ENCODE measurements at places on chromosomes 16 and 17.
A peak's percentile ranks its signal among the peaks of the same experiment; 100 is the strongest.

DNA sequence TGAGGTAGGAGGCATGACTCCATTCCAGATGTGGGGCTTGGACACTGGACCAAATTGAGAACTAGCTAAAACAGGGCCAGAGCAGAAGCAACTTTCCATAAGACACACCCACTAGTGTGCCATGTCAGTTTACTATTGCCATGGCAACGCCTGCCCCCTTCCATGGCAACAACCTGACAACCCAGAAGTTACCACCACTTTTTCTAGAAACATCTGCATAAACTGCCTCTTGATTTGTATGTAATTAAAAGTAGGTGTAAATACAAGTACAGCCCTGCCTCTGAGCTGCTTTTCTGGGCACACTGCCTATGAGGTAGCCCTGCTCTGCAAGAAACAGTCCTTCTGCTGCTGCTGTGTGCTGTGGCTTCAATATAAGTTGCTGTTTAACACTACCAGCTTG, 19.5 kb upstream of the SCNN1B start:
- no peak for DNase-seq

- DNase-seq, result no peak
Measured at GRCh38 chr17:6498356-6498755, 54.1 kb downstream of the PIMREG start.

DNA sequence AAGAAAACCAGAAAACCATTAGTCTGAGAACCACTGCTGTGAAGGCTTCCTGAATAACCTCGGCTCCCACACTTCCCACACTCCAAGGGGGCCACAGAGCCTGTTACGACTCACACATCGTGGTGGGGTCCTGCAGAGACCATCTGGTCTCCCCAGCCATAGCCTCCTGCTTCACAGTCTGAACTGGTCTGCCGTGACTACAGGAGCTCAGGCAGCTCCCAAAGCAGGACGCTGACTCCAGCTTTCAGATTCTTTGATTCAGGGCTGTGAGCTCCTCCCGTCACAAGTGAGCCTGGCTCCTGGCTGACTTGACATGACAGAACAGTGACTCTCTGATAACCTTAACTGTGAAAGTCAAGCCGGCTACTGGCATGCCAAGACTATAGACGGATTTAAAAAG, 37.8 kb downstream of the CYB5D2 start:
- DNase-seq, result no peak

- DNase-seq, result no peak
Measured at GRCh38 chr16:66858740-66859396, 14.7 kb downstream of the CA7 start.

DNA sequence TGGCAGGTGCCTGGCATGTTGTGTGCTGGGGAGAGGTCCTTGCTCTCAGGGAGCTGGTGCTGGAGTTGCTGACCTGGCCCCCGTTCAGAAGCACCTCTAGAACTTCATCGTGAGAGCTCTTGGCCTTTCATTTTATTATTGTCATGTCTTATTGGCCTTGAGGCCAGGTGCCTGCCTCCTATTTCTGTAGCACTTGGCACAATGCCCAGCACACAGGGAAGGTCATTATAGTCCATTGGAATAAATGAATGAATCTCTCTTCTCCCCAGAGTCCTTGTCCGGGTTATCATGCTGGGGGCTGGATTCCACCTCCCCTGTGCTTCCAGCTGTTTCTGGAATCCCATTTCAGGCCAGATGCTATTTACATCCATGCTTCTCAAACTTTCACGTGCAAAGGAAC, 169.2 kb downstream of the HAPSTR1 start:
- DNase-seq, result no peak

GRCh38 chr17:1182811-1183170, 3.0 kb upstream of the ABR start:
- DNase-seq, result no peak

GRCh38 chr16:50430076-50430475, 61.3 kb upstream of the BRD7 start:
- DNase-seq, result no peak

DNA sequence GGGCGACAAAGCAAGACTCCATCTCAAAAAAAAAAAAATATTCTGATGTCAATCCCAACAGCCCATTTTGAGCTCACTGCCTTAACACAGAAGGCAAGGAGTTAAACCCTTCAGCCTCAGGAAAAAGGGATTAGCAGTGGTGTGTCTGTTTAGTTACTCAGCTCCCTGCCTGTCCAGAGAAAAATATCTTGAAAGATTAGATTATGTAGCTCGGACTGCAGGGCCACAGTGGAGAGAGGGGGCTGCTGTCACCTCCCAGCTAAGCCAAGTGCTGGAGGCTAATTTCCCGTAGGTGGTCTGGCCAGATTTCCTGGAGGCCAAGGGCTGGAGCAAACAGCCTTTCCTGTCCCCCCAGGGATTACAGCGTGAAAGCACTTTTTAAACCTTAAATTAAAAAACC, 50.3 kb downstream of the C16orf95 start:
- no peak for DNase-seq

GRCh38 chr16:49875806-49876715, 20.1 kb upstream of the ZNF423 start:
- no peak for DNase-seq

GRCh38 chr17:16215965-16216316, 607 bp upstream of the NCOR1 start:
- peak; percentile 5 for DNase-seq

GRCh38 chr17:31269578-31269983, 27.5 kb downstream of the OMG start:
- no peak for DNase-seq

All from effector memory CD8-positive, alpha-beta T cell (primary cell).